ENCODE measurements at places on chromosomes 12 and 14.

DNA sequence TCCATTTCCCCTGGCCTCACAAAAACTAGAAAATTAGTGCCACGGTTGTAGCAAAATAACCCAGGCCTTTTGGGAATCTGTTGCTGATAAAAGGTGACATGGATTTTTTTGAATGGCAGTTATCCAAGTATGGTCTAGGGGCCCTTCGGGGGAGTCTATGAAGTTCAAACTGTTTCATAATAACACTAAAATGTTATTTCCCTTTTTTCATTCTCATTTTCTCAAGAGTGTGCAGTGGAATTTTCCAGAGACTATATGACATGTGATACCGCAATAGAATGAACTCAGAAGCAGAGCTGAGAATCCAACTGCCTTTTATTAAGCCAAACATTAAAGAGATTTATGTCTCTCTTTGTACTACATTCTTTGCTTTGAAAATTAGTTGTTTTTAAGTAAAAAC, 26.9 kb downstream of the GSTZ1 start:
- no peak for DNase-seq

DNA sequence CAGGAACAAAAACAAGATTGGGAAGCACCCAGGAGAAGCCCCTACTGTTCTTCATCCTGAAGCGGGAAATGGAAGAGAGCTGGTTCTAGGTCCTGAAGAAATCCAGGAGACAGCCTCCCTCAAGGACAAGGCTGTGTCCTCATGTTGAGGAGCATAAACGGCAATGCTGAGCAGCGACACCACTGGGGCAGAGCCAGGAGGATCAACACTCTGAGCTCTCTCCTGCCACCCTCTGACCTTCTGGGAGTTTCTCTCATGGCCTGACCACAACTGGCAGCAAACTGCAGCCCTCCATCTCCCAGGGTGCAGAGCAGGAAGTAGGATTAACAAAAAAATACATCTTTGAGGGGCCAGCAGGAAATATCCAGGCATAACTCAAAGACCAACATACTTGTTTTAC, 1292.2 kb upstream of the TMEM132C start:
- DNase-seq: no peak

GRCh38 chr14:70152704-70153103, 36.0 kb downstream of the SLC8A3 start:
- DNase-seq: no peak

DNA sequence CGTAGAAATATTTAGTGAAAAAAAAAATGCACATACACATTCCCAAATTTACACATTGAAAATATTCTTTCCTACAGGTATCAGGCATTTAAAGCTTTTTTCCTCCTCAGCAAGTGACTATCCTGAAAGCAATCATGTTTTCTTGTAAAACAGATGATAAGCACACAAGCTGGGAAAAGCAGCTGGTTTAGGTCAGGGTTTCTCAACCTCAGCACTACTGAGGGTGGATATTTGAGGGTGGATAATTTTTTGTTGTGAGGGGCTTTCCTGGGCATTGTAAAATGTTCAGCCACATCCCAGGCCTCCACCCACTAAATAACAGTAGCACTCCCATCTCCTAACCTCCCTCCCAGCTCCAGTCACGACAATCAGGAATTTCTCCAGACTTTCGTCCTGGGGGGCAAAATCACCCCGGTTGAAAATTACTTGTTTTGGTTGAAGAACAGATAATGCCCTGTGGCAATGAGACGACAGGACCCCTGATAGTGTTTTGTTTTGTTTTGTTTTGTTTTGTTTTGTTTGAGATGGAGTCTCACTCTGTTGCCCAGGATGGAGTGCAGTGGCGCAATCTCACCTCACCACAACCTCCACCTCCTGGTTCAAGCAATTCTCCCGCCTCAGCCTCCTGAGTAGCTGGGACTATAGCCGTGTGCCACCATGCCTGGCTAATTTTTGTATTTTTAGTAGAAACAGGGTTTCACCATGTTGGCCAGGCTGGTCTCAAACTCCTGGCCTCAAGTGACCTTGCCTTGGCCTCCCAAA, 15.0 kb upstream of the NT5DC3 start:
- no peak for DNase-seq

GRCh38 chr14:24368562-24369252, 723 bp downstream of the NFATC4 start:
- peak; percentile 74 for DNase-seq

DNA sequence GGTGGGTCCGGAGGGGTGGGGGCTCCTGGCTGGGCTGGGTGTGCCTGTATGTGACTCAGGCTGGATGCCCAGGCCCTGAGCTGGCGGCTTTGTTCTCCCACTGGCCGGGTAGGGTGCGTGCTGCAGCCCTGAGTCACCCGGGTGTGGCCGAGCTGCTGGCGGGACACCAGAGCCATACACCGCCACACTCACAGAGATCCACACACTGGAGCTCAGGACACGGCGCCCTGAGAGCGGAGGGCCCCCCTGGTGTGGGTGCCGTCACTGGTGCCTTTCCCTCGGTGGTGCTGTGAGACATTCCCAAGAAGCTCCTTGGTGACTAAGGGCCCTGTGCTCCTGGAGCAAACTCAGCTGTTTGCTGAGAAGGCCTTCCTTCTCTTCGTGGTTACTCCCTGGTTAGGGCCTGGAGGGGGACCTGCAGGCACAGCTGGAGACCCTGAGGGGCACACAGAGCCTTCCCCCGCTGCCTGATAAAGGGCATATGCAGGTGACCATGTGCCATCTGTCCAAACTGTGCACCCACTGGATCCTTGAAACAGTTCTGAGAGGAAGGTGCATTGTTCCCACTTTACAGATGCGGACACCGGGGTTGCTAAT, 44.3 kb downstream of the KRT80 start:
- peak; percentile 99 for DNase-seq

- no peak for DNase-seq
Observed at GRCh38 chr12:62694116-62694515, 227.5 kb downstream of the MON2 start.

DNA sequence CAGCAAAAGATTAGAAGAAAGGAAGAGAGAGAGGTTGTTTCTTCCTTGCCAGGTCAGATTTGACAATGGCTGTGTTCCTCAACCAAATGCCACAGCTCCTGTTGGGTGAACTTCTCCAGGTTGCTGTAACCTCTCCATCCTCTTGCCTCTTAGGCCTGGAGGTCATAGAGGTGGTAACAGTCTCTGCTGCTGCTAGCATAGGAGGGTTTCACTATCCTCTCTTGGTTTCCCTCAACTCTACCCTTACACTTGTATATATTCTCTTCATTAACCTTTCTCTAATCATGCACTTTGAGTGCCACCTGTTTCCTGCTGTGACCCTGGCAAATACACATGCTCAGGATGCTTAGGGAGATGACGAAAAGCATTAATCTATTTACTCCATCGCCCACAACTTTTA, 67.7 kb upstream of the HIF1A start:
- no peak for DNase-seq

GRCh38 chr12:104834607-104835006, 123.5 kb downstream of the SLC41A2 start:
- DNase-seq: no peak

DNA sequence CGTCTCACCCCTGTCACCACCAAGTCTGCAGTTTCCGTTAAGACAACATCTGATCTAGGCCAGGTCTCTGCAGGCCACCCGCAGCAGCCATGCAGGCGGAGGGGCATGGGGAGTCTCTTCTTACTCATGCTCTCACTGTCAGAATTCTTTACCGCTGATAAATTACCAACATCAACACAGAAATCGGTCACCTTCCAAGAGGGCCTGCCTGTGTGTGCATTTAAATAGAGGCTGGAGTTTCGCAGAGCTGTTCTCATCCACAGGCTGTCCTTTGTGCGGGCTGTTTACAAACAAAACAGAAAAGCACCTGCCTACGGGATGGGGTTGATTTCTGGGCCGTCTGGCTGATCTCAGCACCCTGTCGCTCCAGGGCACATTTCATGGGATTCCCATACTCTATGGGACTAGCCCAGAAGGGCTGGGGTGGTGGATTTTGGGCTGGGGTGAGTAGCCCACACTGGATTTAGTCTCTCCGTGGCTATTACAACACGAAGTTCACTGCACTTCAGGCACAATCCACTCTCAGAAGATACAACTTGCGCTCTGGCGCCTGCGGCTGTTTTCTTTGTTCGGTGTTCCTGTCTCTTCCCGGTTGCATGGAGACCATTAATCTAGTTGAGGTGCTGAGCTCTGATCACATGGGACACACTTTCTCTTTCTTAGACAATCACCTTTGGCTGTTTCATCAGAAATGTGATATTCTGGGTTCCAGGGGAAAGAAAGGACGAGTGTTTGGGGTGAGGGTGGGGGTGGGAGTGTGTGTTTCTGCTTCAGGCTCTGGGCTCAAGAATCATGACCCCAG, 331.1 kb downstream of the GLT1D1 start:
- DNase-seq: no peak
